ENCODE measurements at places on chromosomes 6 and 20.

- no peak for DNase-seq
These were observed 248.5 kb downstream of the HAO1 start for GRCh38 chr20:7691647-7692269.

GRCh38 chr20:40980106-40980827 is 48.4 kb upstream of the TOP1 start:
- DNase-seq, result no peak

DNA sequence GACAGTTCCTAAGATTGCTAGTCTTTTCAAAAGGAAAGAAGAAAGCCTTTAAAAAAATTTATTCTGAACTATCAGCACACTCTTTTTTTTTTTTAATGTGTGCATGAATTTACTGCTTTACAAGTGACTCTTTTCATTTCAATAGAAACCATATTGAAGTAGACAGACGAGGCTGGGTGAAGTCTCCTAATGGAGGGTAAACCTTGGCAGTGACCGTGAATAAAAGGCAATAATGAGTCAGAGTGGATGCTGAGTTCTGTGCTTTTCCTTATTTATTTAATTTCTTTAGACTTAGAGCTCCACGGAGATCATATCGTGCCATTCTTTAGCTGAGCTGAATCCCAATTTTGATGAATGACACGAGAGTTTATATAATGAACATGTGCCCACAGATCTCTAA is 196.9 kb downstream of the PRL start:
- no peak for DNase-seq

GRCh38 chr20:16257021-16257420 is 316.2 kb downstream of the KIF16B start:
- no peak for DNase-seq

DNA sequence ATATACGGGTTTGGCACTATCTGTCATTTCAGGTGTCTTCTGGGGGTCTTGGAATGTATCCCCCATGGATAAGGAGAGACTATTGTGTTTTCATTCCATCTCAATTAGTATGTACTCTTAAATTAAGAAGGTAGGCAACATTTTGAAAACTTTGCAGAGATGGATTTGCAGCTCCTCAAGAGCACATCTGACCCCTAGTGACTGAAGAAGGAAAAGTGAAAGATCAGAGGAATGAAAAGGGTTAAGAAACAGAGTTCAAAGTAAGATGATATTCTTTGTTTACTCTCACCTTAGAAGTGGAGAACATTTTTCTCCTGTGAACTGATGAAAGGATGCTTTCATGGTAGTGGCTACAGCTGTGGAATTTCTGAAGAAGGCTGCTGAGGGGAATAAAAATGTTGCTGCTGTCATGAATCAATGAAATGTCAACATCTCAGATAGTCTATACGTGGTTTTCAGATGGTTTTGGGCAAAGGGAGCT is 41.5 kb downstream of the SH3BGRL2 start:
- no peak for DNase-seq

DNA sequence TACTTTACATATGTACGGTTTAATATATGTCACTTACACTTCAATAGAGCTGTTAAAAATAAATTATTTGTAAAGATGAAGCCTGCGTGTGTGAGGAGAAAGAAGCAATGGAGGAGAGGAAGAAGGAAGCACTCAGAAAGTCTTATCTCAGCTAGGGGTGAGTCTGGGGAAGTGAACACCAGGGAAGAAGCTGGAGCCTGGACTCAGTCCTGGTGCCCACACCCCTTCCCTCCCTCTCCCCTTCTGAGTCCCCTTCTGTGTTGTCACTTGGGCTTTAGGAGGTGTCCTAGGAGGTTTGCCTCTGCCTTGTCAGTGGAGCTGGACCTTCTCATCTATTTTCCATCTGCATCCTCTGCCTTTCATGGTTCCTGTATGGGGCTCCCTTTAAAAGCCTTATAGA is 1.9 kb downstream of the SIRPB2 start:
- no peak for DNase-seq

- no peak for DNase-seq
These were observed 143.0 kb upstream of the STXBP5 start for GRCh38 chr6:147061252-147061651.

DNA sequence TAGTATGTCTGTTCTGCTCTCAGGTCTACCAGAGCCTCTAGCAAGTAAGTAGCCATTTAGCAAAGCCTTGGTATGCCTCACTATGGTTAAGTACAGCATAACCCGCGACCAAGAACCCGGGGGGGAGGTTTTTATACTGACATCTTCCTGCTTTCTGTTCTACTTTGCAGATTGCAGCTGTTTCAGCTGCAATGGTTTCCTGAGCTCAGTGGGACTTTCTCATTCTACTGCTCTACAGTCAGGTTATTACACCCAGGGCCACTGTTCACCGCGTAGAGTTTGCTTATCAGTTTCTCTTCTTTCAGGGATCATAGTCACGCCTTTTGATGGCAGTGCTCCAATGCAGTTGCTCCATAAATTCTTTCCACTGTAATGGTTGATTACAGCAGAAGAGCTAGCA is 631.3 kb downstream of the TFAP2A start:
- no peak for DNase-seq

DNA sequence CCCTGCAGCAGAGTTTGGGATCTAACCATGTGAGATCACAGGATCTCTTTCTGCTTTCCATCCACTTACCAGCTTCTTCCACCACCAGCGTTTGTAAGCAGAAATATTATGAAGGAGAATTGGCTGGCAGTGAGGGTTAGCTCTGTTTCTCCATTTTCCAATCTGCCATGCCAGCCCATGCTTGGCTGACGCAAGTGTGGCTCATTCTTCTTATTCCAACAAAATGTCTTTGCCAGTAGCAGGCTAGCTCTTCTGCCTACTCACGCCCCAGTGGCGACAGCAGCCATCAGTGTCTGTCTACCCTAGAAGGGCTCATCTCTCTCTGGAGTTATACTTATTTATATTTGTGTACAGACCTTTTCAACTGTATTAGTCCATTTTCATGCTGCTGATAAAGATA is 286.2 kb downstream of the FARS2 start:
- DNase-seq, result no peak
